PC-9 (cell line): ENCODE measurements at places on chromosomes 12 and 14.
A peak's percentile ranks its signal among the peaks of the same experiment; 100 is the strongest.

DNA sequence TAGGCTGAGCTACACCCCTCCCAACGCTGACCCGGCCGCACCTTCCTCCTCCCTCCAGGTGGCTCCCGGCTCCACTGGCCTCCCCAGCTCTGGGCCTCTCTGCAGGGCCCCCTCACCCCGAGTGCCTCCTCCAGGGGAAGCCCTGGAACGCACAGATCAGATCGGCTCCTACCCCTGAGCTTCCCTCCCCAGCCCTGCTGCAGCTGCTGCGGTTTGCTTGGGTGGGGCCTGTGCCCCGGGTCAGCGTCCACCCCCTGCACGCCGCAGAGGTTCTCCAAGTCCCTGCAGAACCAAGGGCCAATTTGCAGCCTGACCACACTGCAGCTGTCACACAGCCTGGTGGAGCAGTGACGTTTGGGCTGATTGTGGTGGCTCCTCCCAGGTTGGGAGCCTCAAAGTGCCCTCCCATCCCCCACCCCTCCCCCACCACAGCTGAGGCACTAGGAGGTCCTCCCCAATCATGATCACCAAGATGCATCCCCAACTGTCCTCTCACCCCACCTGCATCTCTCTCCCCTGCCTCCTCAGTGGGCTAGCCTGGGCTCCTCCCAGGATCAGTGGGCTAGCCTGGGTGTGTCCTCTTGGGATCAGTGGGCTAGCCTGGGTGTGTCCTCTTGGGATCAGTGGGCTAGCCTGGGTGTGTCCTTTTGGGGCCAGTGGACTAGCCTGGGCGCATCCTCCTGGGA, 12.8 kb upstream of the FBRSL1 start:
- no peak for DNase-seq

DNA sequence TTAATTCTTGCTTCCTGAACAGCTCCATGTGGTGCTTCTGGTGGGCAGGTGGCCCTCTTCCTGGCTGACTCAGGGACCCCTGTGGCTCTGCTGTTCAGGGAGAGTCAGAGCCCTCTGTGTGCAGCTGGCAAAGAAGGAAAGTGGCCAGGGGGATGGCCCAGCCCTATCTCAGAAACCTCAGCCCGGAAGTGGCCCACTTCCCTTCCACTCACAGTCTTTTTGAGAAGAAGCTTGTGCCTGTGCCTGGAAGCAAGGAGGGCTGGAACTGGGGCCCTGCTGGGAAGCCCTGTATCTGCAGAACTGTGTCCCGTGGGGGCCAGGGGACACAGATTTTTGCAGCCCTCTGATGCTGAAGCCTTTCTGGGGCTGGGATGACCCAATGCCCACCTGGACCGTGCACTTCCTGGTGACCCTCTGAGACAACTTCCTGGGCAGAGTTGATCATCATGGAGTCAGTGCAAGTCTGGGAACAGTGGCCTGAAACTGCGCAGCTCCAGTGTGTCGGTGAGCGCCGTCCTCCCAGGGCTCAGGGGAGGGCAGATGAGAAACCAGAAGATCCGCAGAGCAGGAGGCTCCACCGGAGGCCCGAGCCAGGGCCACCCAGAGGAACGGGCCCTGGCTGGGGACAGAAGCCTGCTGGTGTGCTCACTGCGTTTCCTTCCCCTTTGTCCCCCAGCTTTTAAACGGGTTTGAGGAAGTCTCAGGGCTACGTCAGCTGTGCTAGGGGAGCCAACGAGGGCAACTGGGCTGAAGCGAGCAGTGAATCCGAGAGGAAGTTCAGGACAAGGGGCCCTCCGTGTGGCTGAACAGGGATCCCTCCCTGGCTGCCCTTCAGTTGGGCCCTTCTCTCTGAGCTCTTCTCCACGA, 217.4 kb upstream of the RTL1 start:
- no peak for DNase-seq

DNA sequence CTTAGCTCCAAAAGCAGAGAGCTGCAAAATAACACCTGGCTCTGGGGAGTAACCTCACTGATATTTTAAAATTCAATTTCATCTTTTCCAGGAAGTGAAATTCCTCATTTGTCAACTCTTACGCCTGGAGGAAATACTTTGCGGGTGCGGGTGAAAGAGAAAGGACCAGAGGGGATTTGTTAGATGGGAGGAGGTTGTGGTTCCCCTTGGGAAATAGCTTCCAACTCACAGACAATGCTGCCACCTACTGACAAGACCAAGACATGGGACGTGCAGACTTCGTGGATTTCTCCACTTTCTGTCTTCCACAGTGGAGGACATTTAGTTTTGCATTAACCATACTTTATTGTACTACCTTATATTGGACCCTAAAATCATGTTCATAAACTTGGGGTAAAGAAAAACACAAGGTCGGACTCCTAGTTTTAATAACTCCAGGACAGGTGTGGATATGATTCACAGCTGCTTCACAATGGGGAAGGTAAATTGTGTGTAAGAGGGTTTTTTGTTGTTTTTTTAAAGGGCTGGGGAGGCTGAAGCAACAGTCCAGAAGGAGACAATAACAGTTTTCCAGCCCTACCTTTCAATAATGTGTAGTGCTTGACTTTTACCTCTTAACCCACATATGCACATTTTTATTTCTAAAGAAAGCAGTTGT, 10.8 kb downstream of the FBXL14 start:
- peak; percentile 73 for DNase-seq

DNA sequence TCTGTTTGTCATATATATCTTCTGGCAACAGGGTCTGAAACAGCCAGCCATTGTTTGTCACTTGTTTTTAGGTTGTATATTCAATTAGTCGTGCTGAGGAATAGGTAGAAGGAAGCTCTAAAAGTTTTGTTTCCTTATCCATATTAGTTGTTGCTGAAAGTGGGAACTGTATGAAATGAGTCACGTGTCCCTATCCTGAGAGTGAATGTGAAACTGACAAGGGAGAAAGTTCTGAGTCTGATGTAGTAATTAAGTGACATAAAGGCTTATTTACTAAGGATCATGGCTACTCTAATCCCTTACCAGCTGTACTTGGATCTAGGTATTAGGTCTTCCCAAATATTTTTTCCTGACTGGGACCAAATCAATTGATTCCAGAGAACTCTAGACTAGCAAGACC, 16.4 kb downstream of the FAM234B start:
- no peak for DNase-seq

DNA sequence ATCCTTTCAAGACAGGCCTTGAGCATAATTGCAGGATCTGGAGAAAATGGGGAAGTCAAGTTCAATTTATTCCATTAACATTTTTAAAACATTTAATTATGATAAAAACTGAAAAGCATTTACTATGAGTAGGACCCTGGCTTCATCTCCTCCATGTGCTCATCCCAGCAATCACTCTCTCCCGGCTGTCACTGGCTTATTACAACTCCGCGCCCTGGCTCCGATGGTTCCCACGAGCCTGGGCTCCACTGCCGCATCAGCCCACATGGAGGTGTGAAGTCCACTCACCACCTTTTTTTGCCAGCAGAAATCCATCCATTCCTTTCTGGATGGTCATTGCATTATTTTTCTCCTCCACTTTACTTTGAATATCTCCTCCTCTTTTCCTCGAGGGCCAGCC, 194.4 kb downstream of the EMP1 start:
- DNase-seq = no peak

GRCh38 chr14:32203928-32204357, 874 bp upstream of the RNU6-8 start:
- DNase-seq = no peak

DNA sequence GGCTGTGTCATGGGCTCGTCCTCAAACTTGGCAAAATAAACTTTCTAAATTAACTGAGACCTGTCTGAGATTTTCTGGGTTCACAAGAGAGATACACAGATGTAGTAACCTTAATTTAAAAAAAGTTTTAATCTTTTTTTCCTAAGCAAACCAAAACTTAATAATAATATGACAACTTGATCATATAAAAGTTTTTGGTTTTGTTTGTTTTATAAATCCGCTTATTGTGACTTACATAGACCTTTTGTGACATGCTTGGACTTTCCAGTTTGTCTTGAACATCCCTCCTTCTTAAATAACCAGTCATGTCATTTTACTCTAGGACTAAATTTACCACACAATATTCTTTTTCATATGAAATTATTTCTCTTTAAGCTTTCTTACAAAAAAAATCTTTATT, 8.5 kb downstream of the RDH12 start:
- no peak for DNase-seq
